Stimulated activated CD8-positive, alpha-beta memory T cell treated with anti-CD3 and anti-CD28 coated beads, Interleukin-12 subunit alpha, Interleukin-12 subunit beta, amount 100 ng/mL, for 4 hours (primary cell): ENCODE measurements at places on chromosomes 6 and 20.
A peak's percentile ranks its signal among the peaks of the same experiment; 100 is the strongest.

GRCh38 chr20:46142124-46142523 is 24.0 kb downstream of the CD40 start:
- DNase-seq = no peak

- DNase-seq = no peak
Measured at GRCh38 chr6:141467881-141468280, 664.8 kb upstream of the GJE1 start.

GRCh38 chr6:116217069-116217468 is 36.8 kb downstream of the TSPYL4 start:
- no peak for DNase-seq

DNA sequence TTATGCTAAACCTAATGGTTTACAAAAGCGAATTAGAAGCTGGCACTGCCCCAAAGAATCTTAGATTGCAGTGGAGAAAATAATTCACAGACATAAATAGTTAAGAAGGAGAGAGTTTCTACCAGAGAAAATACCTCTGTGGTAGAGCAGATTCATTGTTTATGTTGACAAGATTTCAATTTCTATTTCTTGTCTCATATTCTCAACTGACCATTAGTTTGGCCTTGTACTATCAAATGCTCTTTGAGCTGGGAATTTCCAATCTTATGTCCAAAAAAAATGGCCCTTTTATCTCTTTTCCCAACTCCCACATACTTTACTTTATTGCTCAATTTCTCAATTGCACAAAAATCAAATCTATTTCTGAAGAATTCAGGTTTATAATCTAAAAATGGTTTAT is 804.1 kb upstream of the CITED2 start:
- no peak for DNase-seq

DNA sequence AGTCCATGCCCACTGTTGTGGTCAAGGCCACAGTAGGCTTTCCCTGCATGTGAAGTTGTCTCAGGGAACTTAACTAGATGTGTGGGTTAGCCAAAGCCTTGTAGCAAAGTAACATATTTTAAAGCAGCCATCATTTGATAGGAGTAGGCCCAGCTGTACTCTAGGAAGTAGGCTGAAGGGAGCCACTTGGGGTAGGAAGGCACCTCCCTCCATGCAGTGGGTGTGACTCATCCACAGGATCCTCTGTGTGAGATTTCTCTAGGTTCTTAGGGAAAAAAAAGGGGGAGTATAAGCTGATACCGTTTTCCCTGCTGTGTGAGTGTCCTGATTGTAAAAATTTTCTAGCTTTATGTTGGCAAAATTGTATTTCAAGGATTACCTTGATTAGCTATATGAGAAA is 44.7 kb downstream of the VAPB start:
- DNase-seq = no peak

DNA sequence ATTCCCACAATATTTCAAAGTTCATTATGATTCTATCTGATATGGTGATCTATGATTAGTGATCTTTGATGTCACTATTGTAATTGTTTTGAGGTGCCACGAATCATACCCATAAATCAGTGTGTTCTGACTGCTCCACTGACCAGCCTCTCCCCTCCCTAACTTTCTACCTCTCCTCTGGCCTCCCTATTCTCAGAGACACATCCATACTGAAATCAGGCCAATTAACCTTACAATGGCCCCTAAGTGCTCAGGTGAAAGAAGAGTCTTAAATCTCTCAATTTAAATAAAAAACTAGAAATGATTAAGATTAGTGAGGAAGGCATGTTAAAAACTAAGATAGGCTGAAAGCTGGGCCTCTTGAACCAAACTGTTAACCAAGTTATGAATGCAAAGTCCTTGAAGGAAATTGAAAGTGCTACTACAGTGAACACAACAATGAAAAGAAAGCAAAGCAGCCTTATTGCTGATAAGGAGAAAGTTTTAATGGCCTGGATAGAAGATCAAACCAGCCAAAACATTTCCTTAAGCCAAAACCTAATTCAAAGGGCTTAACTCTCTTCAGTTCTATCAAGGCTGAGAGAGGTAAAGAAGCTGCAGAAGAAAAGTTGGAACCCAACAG is 196.9 kb upstream of the SHLD1 start:
- DNase-seq = no peak

DNA sequence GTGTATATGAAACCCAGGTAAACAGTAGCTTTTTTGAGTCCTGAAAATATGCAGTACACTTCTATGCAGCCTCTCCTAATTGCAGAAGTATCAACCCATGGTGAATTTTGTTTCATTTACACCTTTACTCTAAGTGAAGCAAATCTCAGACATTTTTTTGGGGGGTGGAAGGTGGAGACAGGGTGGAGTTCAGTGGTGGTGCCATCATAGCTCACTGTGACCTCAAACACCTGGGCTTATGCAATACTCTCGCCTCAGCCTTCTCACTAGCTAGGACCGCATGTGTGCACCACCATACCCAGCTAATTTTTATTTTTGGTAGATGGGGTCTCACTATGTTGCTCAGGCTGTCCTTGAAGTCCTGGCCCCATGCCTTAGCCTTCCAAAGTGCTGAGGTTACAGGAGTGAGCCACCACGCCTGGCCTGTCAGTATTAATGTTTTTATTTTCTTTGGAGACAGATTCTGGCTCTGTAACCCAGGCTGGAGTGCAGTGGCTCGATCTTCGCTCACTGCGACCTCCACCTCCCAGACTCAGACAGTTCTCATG is 80.3 kb downstream of the JARID2 start:
- DNase-seq = no peak

GRCh38 chr20:58921564-58921963 is 59.5 kb upstream of the NELFCD start:
- DNase-seq = no peak

GRCh38 chr6:17334265-17334664 is 53.1 kb downstream of the RBM24 start:
- DNase-seq = no peak

- DNase-seq = no peak
Measured at GRCh38 chr20:20970841-20971240, 135.3 kb downstream of the LINC00237 start.

GRCh38 chr20:58893355-58894120 is 41.0 kb downstream of the GNAS start:
- DNase-seq = no peak

- DNase-seq = no peak
Measured at GRCh38 chr20:35742741-35743523, 872 bp upstream of the RBM39 start.

GRCh38 chr6:112443179-112444065 is 96.3 kb downstream of the RFPL4B start:
- DNase-seq = no peak

DNA sequence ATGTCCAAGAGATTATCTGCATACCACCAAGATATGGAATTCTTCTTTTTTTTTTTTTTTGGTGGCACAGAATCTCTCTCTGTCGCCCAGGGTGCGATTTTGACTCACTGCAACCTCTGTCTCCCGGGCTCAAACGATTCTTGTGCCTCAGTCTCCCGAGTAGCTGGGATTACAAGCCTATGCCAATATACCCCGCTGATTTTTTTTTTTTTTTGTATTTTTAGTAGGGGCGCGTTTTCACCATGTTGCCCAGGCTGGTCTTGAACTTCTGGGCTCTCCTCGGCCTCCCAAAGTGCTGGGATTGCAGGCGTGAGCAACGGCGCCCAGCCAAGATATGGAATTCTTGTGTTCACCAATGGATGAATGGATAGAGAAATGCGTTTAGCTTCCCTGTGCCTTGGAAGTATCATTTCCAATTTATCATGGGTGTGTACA is 31.0 kb downstream of the POM121L2 start:
- no peak for DNase-seq

DNA sequence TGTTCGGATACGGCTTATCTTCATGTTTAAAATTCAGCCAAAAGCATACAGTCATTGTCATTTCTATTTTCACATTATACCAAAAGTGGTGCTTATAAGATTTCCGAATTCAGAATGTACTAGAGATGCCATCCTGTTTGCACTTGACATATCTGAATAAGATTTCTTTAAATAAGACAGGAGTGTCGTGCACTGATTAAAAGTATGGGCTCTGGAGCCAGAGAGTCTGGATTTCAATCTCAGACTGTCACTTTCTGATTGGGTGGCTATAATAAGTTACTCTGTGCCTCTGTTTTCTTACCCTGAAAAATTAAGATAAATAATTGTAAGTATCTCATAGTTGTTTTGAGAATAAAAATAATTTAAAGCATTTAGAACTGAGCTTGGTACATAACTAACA is 92.8 kb downstream of the RWDD2A start:
- no peak for DNase-seq

DNA sequence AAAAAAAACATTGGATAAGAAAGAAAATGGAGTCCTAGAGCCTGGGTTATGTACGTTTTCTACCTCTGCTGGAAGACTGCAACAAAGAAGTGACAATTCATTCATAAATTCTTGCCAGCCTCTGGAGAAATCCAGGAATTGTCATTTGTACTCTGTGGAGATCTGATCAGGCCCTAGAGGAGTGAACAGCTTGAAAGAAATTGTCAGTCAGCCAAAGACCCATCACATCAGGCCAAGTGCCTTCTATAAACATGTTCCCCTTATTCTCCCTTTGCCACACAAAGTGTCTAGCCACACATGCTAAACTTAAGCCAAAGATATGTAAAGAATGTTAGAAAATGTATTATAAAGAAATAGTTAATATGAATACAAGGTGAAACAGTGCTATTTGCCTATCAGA is 152.4 kb downstream of the ADAT2 start:
- DNase-seq = no peak

DNA sequence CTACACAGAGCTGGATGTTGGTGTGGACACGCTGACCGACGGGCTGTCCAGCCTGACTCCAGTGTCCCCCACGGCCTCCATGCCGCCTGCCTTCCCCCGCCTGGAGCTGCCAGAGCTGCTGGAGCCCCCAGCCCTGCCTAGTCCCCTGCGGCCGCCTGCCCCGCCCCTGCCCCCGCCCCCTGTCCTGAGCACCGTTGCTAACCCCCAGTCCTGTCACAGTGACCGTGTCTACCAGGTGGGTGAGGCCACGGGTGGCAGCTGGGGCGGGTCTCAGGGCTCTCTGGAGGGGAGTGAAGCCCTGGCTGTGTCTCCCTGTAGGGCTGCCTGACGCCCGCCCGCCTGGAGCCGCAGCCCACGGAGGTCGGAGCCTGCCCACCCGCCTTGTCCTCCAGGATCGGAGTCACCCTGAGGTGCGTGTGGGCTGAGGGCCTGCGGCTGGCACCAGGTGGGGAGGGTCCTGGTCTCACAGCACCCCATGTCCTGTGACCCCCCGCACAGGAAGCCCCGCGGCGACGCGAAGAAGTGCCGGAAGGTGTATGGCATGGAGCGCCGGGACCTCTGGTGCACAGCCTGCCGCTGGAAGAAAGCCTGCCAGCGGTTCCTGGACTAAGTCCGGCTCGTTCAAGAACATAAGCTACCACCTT is 2.9 kb downstream of the SLC2A4RG start:
- DNase-seq = no peak

- DNase-seq = no peak
Measured at GRCh38 chr6:28693033-28693750, 167.5 kb downstream of the GPX5 start.

DNA sequence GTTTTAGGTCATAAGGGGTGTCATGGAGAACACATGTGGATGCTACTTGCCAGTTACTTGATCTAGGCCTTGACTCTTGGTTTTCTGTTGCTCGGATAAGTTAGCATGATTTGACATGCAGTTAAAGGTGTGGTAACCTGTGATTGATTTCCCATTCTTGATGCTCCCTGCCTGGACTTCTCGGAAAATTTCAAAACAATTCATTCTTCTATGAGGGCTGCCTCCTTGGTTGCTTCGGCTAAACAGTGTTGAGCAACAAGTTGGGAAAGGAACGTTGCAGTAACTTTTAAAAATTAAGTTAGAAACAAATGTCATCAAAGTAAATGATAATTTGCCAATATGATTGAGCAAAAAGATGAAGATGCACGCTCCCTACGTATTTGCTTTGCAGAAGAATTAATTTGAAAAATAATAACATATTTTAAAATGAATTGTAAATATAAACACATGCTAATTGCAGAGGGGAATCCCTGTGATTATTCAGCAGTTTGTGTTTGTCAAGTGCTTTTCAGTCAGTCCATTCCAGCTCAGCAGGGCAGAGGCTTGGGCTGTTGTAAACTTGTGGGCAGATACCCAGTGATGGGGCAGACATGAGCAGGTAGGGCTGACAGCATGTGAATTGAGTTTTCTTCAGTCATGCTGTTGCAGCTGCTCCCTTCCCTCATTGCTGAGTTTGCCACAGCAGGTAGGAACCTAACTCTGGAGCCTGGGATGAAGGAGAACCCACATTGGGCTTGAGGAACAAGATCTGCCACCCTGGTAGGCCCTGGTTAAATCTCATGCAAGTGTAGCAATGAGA is 110.2 kb downstream of the ESR1 start:
- DNase-seq = no peak

DNA sequence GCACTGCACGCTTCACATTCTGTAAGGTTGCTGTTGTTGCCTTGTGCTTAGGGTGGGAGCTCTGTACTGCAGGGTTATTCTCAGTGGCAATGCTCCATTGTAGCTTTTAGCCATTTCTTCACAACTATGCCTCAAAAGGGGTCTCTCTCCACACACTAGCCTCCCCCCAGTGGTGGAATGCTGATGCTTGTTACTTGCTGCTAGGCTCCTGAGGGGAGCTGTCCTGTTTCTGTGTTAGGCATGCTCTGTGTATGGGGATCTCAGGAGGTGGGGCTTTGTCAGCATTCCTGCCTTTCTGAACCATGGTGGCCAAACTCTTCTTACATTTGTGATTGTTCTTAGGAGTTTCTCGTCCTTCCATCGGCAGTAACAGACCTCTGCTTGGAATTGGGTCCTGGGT is 18.8 kb downstream of the TMEM170B start:
- DNase-seq = no peak

GRCh38 chr20:47220161-47220582 is 136.3 kb downstream of the ZMYND8 start:
- DNase-seq = peak; percentile 10

DNA sequence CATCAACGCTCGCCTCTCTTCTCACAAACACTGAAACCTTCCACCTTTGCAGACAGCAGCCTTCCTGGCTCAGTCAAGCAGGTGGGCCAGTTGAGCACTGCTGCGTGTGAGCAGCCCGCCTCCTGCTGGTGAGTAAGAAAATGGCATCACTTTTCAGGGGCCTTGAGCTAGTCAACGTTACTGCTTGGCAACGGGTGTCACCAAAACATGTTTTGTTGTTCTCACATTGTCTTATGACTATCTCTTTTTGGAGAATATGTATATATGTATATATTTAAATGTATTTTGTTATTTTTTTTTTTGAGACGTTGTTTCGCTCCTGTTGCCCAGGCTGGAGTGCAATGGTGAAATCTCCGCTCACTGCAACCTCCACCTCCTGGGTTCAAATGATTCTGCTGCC is 97.0 kb upstream of the AGPAT4 start:
- DNase-seq = peak; percentile 41

GRCh38 chr6:164051427-164051826 is 636.9 kb downstream of the QKI start:
- no peak for DNase-seq

- DNase-seq = no peak
Measured at GRCh38 chr20:6058684-6059295, 4.9 kb upstream of the LRRN4 start.

DNA sequence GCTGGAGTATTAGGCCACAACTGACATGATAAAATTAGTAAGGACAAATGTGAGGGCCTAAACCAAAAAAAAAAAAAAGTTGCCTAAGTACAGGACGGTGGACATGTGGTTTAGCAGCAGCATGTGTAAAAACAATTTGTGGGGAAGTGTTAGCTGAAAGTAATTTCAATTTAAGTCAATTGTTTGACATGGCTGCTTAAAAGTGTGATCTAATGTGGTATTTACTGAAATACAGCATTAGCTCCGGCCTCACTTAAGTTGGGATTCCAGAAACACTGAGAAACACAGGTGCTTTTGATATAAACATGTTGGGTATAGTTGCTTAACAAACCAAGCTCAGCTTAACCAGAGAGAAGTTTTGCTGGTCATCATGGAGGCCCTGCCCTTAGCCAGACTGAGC is 119.7 kb downstream of the FYN start:
- DNase-seq = no peak

- no peak for DNase-seq
Measured at GRCh38 chr6:53240761-53241160, 92.1 kb upstream of the GCM1 start.
